NCI-H1105 (cell line): ENCODE measurements at places on chromosomes 16 and 17.

- DNase-seq, result no peak
Measured at GRCh38 chr17:71071837-71072236, 902.5 kb downstream of the KCNJ2 start.

- DNase-seq, result no peak
Measured at GRCh38 chr17:34503528-34504195, 75.7 kb upstream of the TMEM132E start.

DNA sequence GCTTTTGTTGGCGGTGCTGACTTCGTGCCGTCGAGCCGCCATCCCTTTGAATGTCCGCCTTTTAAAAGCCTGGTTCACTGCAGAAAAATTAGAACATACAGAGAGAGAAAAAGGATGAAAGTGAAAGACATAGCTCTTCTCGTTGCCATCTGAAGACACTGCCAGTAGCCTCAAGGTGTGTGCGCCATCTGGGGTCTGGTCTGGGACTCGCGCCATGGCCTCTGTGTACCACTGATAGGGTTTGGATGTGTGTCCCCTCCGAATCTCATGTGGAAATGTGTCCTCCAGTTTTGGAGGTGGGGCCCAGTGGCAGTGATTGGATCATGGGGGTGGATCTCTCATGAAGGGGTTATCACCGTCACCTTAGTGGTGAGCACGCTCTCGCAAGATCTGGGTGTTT lies 15.5 kb downstream of the GSE1 start:
- DNase-seq, result no peak

GRCh38 chr16:66706506-66706880 lies 9.9 kb upstream of the CMTM4 start:
- DNase-seq, result no peak

- no peak for DNase-seq
Measured at GRCh38 chr16:47977802-47978201, 178.0 kb downstream of the ABCC12 start.

DNA sequence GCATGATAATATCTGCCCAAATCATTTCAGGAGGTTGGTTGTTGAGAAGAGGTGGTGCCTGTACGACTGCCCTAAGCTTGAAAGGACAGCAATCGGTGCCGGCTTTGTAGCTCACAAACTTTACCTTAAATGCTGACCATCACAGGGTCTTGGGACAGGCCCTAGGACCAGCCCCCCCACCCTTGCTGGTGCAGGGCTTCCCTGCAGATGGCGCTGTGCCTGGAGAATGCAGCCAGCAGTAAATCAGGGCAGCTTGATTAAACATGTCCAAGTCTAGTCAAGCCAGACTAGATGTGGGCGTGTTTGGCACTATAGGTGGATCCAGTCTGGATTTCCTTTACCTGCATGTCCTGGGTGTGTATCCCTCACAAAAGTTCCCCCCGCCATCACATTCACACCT lies 135.5 kb upstream of the CRHR1 start:
- no peak for DNase-seq

DNA sequence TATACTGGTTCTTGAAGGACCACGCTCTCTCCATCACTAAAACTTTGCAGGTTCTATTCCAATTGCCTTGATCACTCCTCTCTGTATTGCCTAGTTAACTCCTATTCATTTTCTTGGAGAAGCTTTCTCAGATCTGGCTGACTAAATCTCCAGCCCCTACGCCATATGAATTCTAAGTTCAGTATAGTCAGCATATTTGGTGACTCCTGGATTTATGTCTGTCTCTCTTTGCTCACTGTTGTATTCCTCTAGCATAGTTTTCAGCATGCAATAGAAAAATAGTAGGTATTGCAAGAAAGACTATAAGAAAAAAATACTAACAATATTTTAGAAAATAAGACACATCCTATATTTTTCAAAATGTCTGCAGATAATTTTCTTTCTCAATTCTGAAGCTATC lies 579.7 kb downstream of the CDH11 start:
- no peak for DNase-seq
